ENCODE measurements at places on chromosomes 2 and 18.

GRCh38 chr2:240507778-240508251 lies 50.0 kb downstream of the ANKMY1 start:
- no peak for DNase-seq

DNA sequence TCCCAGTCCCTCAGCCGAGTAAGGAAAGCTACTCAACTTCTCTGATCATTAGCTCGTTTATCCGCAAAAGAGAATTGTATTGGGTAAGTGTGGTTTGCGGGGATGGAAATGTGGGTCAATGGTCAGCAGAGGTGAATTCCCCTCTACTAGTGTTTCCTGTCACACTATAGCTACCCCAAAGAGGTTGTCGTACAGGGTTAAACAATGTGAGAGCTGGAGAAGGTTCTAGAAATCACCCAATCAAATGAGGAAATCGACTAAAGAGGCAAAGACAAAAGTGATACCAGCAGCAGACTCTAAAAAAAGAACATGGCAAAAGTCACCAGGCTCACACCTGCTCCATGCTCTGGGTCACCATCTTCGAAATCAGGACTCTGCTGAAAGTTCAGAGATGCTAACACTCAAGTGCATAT lies 144.7 kb upstream of the ITGA4 start:
- DNase-seq, result no peak

- no peak for DNase-seq
These were observed 37.5 kb upstream of the SESTD1 start for GRCh38 chr2:179302149-179302548.

DNA sequence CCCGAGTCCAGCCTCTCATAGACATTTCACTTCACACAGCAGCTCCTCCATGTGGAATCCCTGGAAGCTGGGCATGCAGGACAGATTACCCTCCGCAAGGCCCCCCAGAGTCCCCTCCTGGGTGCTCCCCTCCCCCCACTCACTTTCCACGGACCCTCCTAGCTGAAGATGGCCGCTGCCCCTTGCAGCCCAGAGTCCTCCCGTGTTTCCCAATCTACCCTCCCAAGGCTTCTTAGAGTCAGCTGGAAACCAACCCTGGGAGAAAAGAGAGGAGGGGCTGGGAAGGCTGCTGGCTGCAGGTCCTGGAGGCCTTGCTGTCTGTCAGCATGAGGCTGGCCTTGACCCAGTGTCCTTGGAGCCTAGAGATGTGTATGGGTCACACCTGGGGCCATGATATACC lies 49.0 kb upstream of the HAAO start:
- DNase-seq, result no peak

- DNase-seq, result no peak
These were observed 174.2 kb downstream of the RTP5 start for GRCh38 chr2:242043538-242044312.

GRCh38 chr18:40957533-40958070 lies 997.4 kb upstream of the PIK3C3 start:
- DNase-seq, result no peak

DNA sequence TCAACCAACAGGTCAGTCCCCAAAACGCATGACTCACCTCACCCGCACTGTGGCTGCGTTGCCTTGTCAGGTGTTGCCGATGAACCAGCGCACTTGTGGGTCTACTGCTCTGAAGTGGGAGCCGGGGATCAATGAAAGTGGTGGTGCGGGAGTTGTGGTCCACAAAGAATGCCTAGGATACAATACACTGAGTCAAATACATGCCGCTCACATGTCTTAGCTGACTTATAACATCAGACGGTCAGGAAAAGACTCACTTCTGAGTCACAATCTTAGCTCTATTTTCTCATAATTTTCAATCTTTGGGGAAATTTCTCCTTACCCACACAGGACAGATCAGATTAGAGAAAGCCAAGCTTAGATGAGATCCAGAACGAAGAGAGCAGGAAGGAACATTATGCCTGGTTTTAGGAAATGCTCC lies 107.1 kb upstream of the STK17B start:
- no peak for DNase-seq

- no peak for DNase-seq
These were observed 44.0 kb upstream of the RPL31 start for GRCh38 chr2:100957996-100958653.

GRCh38 chr2:121825003-121825950 lies 69.8 kb downstream of the TSN start:
- no peak for DNase-seq

- DNase-seq, result no peak
These were observed 540.7 kb upstream of the TMEFF2 start for GRCh38 chr2:192735447-192735846.

All from stimulated activated CD8-positive, alpha-beta memory T cell treated with anti-CD3 and anti-CD28 coated beads, Interleukin-4, amount 100 ng/mL, for 4 hours (primary cell).